ENCODE measurements at places on chromosomes 12 and 14.

- DNase-seq, result no peak
These were observed 51.5 kb downstream of the ZC3H14 start for GRCh38 chr14:88614218-88614907.

- no peak for DNase-seq
These were observed 2.1 kb downstream of the CKAP4 start for GRCh38 chr12:106245767-106246166.

DNA sequence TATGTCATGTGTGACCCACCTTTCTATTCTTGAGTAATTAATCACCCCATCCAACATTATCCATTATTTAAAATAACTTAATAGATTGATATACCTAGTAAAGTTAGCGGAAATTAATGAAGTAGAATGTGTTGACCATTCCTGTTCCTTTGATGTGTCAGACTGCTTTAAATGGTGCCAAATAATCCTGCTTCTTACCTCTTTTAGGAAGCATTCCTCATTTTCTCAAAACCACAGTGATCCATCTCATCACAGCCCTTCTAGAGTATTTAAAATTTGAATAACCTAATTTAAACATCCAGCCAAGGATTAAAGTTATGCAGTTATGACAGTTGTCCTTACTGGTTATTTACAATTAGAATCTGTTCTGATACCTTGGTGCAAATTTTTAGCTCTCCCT lies 6.9 kb downstream of the MGAT4C start:
- DNase-seq, result no peak

- DNase-seq, result no peak
These were observed 50.4 kb downstream of the ITPK1 start for GRCh38 chr14:93065272-93065730.

DNA sequence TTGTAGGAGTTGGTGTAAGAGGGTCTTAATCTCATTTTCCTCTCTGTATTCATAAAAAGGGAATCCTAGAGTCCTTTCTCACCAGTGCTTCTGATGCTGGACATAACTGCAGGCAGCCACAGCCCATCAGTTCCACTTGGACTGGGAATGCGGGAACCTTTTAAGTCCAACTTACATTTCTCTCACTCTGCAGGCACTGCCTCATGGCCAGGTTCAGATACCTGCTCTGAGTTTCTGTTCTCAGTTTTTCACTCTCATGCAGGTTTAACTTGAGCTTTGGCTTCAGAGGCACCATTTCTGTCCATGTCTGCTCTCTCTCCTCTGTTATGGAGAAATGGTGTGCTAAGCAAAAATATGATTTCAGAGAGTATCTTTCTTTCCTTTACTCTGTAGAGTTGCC lies 4.2 kb downstream of the ACVR1B start:
- no peak for DNase-seq

GRCh38 chr14:52711666-52712065 lies 4.7 kb downstream of the PSMC6 start:
- no peak for DNase-seq

DNA sequence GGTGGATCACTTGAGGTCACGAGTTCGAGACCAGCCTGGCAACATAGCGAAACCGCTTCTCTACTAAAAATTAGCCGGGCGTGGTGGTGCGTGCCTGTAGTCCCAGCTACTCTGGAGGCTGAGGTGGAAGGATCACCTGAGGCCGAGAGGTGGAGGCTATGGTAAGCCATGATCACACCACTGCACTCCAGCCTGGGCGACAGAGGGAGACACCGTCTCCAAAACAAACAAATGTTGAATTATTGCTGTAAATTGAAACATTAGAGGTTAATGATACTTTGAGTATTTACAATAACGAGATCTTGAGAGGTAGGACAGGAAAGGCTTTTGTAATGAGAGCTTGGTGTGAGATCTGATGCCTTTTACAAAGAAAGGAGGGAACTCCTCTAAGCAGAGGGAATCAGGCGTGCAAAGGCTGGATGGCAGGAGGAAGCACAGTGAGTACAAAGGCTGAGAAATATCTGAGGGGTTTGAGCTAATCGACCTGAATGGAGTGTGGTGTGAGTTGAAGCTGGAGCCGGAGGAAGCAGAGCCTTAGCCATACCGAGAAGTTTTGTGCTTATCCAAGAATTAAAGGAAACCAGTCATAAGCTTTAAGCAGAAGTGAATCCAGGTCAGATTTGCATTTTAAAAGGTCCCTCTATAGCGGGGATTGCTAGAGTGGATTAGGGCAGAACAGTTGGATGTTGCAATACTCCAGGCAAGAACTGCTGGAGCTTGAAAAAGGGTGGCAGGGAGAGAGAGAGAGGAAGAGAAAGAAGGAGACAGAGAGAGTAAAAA lies 1.1 kb downstream of the RHNO1 start:
- no peak for DNase-seq

DNA sequence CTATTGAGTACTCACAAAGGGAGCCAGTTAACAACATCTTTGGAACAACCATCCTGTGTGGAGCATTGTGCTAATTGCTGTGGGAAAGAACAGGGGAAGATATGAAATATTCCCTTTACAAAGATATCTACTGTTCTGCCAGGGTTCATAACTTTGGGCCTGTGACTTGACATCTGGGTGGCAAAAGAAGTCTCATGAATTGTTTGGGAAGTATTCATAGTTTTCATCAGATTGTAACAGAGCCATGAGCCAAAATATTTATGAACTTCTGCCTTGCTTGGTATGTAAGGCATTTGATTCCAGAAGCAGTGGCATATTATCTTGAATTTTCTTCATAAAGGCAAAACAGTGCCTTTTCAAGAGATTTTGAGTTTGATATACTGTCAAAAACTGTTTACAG lies 816.2 kb downstream of the DIO2 start:
- DNase-seq, result no peak

DNA sequence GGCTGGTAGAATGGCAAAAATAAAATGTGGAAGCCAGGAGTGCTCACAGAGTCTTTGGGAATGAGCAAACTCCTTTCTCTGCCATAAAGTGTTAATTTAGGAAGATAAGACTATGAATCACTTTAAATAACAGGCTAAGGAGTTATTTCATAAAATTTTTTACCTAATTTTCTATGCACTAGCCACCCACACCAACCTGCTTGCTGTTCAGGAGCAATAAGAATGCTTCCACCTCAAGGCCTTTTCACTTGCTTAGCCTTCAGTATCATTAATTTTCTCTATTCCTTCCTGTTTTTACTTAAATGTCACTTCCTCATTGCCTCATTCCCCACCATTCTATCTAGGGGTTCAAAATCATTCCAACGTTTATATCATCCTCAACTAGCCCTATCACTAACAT lies 326.8 kb downstream of the CCER1 start:
- no peak for DNase-seq

DNA sequence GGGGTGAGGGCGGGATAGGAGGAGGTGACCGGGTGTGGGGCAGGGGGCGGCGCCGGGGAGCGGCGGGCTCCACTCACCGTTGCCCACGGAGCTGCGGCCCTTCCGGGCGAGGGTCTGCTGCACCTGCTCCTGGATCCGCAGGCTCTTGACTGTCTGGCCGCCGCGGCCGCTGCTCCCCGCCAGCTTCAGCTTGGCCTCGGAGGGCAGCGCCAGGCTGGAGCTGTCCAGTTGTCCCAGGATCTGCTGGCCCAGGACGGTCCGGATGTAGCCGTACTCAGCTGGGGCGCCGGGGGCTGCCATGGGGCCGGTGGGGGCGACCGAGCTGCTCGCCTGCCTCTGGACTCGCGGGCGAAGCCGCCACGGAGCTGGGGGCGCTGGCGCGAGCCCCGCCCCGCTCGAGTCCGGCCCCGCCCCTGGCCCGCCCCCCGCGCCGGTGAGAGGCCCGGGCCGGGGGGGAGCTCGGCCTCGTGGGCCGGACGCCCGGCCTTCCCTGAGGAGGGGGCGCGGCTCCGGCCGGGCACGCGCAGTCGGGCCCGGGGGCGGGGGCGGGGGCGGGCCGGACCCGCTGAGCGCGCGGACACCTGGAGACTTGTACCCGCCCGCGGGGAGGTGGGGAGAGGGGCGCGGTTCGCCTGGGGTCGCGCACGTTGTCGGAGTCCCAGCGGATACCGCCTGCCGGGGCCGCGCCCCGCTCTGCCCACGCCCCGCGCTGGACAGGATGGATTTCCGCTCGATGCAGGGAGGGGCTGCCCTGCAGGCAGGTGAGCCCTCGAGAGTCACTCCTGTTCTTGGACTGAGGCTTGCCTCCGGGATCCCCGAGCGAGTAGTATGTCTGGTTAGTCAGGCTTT lies at the start of gene PKP2:
TSS of gene PKP2 (minus strand) at position 346 of the 849 bp plus-strand sequence. CDS start at position 300, 46 bp downstream.
- peak; percentile 25 for DNase-seq

- DNase-seq, result no peak
These were observed 27.4 kb downstream of the MDM2 start for GRCh38 chr12:68835333-68835908.

DNA sequence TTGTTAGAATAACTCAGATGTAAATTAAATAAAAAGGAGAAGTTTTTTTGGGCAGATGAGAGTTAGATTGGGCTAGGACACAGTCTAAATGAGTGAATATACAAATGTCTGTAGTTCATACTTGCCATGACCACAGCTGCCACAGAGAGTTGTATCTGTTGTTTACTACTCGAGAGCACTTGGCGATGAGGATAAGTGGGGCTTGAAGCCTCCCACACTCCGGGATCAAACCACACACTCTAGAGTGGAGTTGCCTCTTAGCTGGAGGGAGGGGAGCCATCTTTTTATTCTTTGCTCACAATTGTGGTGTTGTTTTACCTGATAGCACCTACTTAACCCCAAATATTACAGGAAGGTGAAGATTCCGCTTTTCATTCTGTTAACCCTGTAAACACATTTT lies 27.5 kb downstream of the BEST3 start:
- DNase-seq, result no peak
